ENCODE measurements at places on chromosomes 4 and X.
A peak's percentile ranks its signal among the peaks of the same experiment; 100 is the strongest.

DNA sequence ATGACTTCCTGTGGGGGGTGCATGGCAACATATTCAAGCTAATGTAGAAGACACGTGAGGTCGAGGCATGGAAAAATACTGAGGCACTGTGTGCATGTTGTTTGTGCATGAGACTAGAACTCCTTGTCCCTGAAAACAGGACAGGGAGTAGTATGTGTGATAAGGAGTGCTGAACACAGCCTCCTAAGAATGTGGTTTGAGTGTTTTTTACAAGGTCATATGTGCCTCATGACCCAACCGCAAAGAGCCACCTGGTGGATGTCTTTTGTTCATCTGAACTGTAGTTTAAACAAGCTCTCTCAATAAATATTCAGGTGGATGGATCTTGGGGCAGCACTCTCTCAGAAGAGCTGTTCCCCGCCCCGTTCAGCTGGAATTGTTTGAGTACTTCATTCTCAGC, 226.6 kb downstream of the NLGN4X start:
- no peak for DNase-seq

DNA sequence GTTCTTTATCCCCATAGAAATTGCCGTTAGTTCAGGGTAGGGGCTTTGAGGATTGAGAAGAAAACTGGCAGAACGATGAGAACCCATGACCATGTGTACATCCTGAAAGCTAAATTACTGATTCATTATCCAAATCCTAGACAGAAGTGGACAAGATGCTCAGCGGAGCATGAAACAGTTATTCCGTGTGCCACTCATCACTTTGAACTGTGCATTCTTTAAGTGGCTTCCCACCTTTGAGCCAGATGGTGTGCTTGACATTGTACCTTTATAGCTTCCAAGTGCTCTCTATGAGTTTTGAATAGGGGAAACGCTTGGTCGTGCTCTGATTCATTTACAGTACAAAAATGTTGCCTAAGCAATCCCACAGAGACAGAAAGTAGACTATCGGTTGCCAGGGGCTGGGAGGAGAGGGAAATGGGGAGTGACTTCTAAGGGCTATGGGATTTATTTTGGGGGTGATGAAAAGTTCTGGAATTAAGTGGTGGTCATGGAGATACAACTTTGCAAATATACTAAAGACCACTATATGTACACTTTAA, 100.0 kb downstream of the DOCK11 start:
- DNase-seq = no peak

DNA sequence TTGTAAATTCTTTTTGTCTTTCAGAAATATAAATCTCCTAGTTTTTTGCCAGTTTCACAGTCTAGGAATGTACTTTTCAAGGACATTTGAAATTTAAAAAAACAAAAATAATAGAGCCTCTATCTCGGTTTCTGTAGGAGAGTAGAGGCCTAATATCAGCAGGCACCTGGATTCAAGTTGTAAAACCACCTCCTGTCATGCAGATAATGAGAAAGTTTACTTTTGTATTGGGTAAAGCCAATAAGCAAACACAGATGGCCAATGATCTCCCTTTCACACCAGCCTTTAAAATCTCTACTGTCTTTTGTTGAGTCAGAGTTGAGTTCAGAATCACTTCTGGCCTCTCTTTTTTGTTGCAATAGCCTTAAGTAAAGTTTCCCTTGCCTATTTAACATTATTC, 1499.9 kb downstream of the PCDH18 start:
- no peak for DNase-seq

- no peak for DNase-seq
These were observed 2.4 kb downstream of the TSC22D3 start for GRCh38 chrX:107773206-107773605.

DNA sequence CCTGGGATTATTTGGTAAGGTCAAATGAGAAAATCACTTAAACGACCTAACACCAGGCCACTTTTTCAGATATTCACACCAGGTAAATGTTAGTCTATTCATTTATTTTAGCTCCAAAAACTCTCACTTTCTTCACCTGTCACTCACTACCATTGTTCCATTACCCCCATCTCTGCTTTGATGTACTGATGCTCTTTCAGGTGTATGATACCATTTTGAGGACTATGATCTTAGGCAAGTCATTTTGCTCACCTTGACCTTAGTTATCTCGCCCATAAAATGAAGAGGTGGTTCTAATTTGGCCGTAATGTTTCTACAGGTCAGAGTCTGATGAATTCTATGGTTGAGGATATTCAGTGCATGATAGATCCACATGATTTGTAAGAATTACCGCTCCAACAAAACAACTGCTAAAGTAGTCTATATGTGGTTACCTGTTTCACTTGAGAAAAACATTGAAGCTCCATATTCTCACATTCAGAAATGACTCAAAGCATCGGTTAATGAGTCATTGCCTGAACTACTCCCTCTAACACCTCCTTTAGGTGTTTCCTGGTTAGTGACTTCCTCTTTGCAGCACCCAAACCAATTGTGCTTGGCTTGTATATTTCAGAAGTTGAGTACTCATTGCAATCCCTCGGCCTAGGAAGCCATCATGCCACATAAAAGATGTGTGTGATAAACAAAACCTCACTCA, 4.5 kb downstream of the DTHD1 start:
- peak; percentile 56 for DNase-seq

- no peak for DNase-seq
These were observed 137.2 kb downstream of the FNIP2 start for GRCh38 chr4:158906073-158906472.

DNA sequence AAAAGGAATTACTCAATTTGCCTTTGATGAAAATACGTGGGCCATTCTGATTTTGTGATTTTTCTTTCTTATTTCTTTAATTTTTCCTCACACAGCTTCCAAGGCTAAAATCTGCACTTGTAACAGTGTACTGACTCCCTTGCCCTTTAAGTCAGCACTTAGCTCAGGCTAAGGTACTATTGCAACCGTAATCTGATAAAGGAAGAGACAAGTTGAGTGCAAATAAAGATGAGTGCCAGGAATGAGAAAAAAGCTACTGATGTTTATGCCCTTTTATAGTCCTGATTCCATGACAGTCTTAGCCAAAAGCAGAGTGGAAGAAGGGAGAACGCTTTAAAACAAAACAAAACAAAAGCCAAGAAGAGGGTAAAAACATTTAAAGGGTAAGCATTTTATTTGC, 6.0 kb downstream of the DMD start:
- DNase-seq = no peak
